ENCODE measurements at places on chromosomes 5 and 9.

DNA sequence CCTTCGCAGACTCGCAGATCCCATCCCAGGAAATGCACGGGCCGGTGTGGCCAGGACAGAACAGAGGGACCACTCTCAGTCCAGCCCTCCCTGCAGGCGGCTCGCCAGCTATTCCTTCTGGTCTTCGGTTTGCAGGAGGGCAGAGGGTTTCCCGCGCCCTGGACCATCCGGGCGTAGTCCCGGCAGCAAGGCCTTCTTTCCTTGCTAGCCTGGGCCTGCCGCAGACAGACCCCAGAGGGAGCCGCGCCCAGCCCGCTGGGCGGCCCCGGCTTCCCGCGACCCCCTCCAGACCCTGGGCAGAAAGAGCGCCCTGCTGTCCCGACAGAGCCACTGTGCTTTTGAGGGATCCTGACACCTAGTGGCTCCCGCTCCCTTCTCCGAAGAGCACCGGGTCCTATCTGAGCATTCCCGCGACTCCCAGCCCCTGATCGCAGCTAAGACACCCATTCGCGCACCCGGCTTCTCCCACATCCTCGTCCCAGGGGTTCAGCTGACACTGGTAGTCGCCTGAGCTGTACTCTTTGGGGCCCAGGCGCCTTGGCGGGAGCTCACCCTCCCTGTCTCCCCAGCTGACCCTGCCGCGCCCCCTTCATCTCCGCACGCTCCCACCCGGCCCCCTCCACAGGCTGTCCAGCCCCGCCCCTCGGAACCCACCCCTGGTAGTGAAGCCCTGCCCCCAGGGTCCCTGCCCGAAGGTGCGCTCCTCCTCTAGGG lies 1.1 kb downstream of the CFAP90 start:
- DNase-seq, result no peak

DNA sequence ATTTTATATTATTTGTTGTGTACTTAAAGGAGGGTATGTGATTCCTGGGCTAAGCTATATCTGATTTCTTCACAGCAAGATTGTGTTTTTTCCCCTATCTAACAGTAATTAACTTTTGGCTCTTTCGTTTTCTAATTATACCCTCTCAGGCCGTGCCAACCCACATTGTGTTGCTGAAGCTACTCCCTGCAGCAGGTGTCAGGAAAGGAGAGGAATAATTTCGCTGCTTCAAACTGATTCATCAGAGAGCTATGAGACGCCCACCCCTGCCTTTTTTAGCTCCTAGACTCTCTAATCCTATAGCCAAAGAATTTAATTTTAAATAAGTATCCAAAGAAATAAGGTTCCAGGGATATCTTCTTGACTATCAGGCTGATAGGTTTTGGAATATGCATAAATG lies 3.8 kb downstream of the CAVIN4 start:
- no peak for DNase-seq

GRCh38 chr5:104305602-104306001 lies 743.0 kb upstream of the NUDT12 start:
- DNase-seq, result no peak

- no peak for DNase-seq
Observed at GRCh38 chr9:131318231-131319085, 28.9 kb downstream of the PLPP7 start.
